ENCODE measurements at places on chromosomes 13 and 19. TPM values are rescaled to one million over a fixed set of nuclear protein-coding genes. Genes with fewer than 3 reads are reported as not detected.

The TNFRSF19 gene
- 8.2 TPM for polyA plus RNA-seq

The HPN gene
- 0.73 TPM for polyA plus RNA-seq

The MLLT1 gene
- 46.6 TPM for polyA plus RNA-seq

The IL12RB1 gene
- 1.1 TPM for polyA plus RNA-seq

The CEACAM20 gene
- not detected for polyA plus RNA-seq

The GPR4 gene
- polyA plus RNA-seq, result 3.7 TPM

The ERICH6B gene
- polyA plus RNA-seq, result not detected

The YJEFN3 gene
- 4.6 TPM for polyA plus RNA-seq

The NRTN gene
- polyA plus RNA-seq, result 9.8 TPM

The AKT2 gene
- 90.1 TPM for polyA plus RNA-seq

The MIR17HG gene
- polyA plus RNA-seq, result 0.53 TPM
